Stimulated activated CD4-positive, alpha-beta T cell treated with anti-CD3 and anti-CD28 coated beads, Interleukin-12 subunit alpha, Interleukin-12 subunit beta, amount 100 ng/mL, for 24 hours (primary cell): ENCODE measurements at places on chromosomes 3 and 15.

DNA sequence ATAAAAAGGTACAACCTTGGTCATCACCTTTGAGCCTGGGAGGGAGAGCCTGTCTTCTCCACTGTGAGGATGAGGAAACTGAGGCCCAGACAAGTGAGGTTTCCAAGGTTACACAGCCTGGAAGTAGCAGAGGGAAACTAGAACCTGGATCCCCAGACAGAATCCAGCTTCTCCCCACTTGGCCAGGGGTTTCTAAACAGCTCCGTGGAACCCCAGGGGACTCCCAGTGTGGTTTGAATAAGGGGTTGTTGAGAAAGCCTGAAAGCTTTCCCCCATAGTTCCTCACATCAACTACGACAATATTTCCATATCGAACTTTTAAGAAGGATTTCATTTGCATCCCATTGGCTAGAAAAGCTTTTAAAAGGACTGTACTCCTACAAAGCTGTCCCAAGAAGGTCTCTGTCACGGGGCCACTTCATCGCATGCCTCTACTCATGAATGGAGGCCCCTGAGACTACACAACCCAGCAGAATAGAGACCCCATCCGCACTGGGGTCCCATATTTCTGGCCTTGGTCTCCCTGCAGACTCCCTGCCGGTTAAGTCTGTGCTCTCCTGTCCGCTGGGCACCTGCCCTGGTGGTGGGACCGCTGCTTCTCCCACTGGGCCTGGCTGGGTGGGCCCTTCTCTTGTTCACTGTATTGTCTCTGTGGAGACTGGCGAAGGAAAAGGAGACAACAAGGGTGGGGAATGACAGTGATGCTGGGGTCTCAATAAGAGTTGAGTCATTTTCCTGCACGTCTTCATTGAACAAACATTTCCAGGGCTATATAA is 178.5 kb downstream of the SMAD6 start:
- no peak for DNase-seq

GRCh38 chr3:149739396-149739795 is 12.9 kb downstream of the COMMD2 start:
- no peak for DNase-seq

DNA sequence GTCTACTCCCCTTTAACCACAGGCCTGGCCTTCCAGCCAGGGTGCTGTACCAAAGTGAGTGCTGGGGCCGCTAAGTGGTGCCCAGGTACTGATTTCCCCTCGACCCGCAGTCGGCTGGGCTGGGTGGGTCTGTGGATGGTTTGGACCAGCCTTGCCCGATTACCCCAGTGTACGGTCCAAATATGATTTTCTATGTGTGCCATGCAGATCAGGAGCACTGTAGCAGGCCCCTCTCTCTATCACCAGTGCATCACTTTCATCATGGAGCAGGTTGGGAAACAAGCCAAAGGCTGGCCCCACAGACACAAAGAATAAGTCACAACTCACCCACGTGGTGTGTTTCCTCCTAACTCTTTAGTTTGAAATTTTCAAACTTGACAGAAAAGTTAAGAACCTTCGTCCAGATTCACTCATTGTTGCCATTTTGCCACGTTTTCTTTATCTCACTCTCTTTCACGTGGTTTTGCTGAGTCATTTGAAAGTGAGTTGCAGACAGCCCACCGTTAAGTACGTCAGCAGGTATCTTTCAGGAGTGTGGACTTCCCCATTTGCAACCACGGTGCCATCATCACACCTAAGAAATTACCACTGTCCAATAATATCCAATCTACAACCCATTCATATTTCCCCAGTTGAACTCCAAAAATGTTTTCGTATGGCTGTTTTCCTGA is 37.0 kb downstream of the ZNF710 start:
- no peak for DNase-seq

GRCh38 chr15:80494756-80495155 is 90.6 kb downstream of the ARNT2 start:
- no peak for DNase-seq

DNA sequence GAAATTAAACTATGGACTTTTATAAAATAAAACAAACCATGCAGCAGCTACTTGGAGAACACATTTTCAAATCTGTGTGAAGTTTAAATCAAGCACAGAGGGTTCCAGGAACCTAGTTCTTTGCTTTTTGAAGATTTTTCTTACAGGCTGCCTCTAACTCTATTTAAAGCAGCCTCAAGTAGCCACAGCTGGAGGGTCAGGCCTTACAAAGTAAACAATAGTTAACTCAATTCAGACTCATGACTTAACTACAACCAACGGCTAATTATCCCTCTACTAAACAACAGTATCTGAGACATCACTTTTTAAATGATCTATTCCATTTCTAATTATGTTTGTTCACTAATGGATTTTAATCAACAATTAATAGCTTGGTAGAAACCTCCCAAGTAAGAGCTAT is 9.8 kb downstream of the LRIG1 start:
- DNase-seq = no peak

GRCh38 chr3:194137008-194137505 is 1.1 kb downstream of the HES1 start:
- DNase-seq = no peak

- no peak for DNase-seq
These were observed 49.4 kb upstream of the LCTL start for GRCh38 chr15:66614951-66615760.

GRCh38 chr15:52406601-52407000 is 111.0 kb upstream of the MYO5C start:
- no peak for DNase-seq

GRCh38 chr3:174318181-174318580 is 541.0 kb upstream of the NAALADL2 start:
- DNase-seq = no peak

- DNase-seq = no peak
These were observed 21.0 kb downstream of the TMEM158 start for GRCh38 chr3:45205126-45205525.

GRCh38 chr3:152037953-152038352 is 164.5 kb downstream of the SUCNR1 start:
- no peak for DNase-seq

DNA sequence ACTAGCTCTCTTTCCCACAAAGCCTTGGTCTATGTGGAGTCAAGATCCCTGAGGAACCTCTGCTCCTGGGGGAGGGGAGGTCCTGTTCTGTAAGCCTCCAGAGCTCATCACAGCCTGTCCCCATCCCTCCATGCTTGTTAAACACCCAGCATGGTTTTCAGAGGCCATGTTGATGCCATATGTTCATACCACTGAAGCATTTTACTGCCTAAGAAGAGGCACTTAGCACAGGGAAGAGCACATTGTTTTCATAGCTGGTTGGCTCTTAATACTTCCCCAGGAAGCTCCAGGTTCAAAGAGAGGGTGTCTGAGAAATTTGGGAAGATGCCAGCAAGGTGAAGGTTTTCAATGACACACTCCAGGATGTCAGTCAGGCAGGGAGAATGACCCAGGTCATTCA is 25.6 kb downstream of the CPNE4 start:
- no peak for DNase-seq

DNA sequence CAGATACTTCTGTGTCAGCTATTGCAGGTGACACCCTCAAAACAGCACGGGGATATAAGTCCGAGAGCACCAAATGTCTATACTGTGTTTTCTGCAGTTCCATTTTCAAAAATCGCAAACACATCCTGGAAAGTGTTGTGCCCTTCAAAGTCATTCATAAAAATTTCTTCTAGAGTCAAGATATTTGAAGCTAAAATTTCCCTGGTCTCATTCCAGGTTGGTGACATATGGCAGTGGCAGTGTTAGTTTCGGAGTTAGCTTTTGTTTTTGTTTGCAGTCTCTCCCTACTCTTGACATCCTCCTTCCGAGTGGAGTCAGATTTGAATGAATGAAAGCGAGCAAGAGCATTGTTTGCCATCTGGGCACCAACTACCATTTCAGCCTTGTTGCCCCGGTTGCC is 3.2 kb upstream of the FSIP1 start:
- DNase-seq = no peak

GRCh38 chr3:136882571-136882970 is 20.6 kb downstream of the NCK1 start:
- DNase-seq = no peak

GRCh38 chr3:12741209-12741608 is 17.9 kb downstream of the TMEM40 start:
- no peak for DNase-seq

DNA sequence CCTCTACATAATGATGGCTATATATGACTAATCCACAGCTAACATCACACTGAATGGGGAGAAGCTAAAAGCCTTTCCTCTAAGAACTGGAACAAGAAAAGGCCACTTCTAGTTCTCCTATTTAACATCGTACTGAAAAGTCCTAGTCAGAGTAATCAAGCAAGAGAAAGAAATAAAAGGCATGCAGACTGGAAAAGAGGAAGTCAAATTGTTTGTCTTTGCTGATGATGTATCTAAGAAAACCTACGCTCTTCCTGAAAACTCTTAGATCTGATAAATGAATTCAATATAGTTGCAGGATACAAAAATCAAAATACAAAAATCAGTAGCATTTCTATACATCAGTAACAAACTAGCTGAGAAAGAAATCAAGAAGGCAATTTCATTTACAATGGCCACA is 116.9 kb downstream of the TP63 start:
- DNase-seq = no peak

GRCh38 chr3:140360332-140360731 is 317.5 kb upstream of the TRIM42 start:
- DNase-seq = no peak

GRCh38 chr3:75015280-75015679 is 400.8 kb upstream of the CNTN3 start:
- DNase-seq = no peak

DNA sequence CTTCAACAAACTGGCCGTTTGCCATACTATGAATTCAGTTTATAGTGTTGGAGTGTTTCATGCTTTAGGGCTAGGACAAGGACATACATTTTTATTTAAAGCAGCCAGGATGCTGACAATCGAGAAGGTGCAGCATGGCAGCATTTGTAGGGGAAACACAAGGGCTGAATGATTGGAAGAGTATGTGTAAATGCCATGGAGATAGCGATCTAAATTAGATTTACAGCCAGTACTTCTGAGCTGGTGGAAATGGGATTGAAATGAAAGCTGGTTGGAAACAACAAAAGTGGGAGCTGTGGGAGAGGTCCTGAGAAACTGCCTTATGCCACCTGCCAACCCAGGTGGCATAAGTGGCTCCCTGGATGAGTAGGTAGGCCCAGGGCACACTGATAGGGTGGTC is 209.9 kb upstream of the MRPL3 start:
- DNase-seq = no peak

- no peak for DNase-seq
These were observed 274.9 kb downstream of the FAM43A start for GRCh38 chr3:194960446-194961032.

DNA sequence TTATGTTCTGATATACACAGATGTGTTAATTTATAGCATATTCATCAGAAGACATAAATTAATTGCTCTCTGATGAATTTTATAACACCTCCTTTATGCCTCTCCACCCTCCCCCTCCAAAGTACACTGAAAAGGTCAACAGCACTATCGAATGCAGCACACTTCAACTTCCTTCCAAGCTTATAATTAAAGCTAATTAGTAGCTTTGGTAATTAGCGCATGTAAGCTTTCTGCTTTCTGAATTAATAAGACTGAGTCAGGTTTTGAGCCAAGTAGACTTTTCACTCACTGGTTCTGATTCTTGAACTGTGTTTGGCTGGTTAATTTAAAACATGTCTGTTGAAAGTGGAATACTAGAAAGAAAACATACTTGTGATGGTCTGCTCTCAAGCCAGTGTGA is 760.8 kb upstream of the CFAP20DC start:
- DNase-seq = no peak

DNA sequence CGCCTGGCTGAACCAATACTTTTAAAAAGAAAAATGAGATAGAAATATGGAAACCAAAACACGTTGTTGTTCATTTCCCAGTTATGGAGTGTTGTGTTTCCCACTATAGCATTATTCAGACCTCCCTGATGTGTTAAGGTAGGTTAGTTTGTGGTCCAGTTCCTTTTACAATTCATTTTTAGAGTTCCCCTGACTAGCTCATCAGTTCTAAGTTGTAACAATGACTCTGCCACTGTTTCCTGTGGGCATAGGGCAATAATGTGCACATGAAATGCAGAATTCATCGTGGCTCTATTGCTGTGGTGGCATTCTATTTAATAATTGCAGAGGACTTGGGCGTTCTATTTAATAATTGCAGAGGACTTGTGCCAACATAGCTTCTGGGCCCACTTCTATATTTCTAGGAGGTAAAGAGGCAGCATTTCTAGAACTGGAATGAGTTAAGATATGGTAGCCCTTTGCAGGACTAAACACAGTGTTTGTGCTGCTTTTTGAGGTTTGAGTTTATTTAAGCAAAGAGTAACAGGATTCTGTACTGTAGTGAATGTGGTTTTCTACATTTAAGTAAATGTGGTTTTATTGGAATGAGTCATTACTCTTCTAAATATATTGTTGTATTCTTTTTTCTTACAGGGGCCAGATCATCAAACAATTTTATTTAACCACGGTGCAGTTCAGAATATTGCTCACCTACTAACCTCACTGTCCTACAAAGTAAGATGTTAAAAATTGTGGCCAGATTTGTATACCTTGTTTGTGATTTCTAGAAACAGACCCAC is 47.5 kb downstream of the ARMC8 start:
- DNase-seq = no peak
